ENCODE measurements at places on chromosomes 2 and 18.
A peak's percentile ranks its signal among the peaks of the same experiment; 100 is the strongest.

DNA sequence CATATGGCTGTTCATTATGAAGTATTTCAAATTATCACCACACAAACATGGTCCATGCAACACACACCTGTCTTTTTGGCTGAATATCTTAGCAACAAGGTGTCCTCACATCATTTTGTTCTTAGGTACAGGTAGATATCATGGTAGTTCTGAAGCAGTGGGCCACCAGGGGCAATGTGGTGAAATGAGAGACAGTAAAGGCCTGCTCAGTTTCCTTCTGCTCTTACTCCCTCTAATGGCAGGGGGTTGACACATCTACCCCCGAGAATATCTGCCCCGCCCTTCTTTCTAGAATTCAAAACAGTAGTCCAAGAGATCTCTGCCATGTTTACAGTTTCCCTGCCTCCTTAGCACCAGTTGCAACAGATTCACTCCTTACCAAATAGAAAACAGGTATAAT is 147.0 kb upstream of the KLHL14 start:
- no peak for DNase-seq

DNA sequence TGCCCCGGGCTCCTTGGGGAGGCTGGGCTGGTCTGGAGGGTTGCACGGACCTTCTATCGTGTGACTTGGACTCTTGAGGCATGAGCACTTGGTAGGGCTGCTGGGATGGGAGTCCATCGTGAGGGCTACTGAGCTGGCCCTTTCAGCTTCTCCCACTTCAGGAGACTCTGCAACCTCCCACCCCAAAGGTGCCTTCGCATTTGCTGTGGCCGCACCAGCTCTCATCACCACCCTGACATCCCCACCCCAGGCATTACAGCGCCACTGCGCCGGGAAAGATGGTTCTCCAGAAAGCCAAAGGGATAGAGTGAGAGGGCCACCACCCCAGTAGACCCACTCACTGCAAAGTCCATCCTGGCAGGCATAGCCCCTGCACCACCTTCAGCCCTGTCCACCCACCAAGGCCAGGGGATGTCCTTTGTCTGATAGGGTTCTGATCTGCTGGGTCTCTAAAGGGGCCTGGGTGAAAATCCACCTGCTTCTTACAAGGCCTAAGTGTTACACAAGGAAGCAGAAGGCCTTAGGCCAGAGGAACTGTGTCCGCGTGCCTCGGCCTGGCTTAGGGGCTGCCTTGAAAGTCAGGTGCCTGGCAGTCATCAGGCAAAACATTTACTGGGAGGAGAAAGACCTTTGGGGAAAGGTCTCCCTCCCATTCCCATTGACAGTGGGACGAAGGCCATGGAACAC is 5.1 kb downstream of the EHD3 start:
- DNase-seq, result no peak

- DNase-seq, result no peak
Observed at GRCh38 chr18:37564711-37565100, 892 bp downstream of the CELF4 start.

DNA sequence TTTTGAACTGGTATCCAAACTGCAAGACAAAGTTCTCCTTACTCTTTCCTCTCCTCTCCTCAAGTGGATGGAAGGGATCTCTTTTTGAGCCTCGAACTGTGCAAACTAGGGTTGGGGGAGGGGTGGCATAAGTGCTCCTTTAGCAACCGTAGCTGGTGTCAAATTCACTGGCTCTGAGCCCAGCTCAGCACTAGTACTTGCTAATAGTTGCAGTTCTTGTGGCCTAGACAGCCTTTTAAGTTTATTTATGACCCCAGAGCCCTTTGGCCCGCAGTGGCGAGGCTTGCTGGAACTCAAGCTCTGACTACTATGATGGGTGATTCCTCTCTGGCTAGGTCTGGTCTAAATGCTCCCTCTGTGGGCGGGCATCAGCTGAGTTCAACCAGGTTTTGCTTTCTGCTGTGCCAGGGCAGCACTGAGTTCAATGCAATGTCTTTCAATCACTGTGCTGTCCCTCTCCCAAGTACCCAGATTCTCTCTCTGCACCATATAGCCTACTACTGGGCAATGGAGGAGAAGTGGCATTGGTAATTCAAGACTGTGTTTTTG is 528.4 kb upstream of the SYT4 start:
- DNase-seq, result peak; percentile 48

GRCh38 chr2:16393500-16394071 is 272.0 kb downstream of the CYRIA start:
- no peak for DNase-seq

DNA sequence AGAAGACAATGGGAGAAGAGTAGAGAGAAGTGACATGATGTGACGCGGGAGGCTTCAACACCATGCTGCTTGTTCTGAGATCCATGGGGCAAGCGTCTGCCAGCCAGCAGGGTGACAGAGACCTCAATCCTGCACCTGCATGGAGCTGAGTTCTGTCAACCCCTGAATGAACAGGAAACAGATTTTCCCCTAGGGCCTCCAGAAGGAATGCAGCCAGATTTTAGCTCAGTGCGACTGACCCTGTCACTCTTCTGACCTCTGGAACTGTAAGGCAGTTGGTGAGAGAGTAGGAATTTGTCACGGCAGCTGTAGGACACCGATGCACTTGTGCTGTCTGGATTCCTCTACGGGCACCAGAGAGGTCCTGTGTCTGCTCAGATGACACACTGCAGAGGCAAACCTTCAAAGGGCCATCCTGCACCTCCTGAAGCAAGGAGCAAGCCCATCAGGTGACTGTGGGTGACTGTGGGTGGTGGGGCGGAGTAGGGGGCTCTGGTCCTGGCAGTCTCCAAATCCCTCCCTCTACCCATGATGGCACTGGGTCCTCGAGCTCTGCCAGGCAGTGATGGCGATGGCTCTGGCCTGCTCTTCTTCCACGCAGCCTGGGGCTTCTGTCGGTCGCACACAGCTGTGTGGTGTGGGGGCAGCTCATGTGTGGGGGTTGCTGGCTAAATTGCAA is 194.3 kb upstream of the TWIST2 start:
- DNase-seq, result no peak

DNA sequence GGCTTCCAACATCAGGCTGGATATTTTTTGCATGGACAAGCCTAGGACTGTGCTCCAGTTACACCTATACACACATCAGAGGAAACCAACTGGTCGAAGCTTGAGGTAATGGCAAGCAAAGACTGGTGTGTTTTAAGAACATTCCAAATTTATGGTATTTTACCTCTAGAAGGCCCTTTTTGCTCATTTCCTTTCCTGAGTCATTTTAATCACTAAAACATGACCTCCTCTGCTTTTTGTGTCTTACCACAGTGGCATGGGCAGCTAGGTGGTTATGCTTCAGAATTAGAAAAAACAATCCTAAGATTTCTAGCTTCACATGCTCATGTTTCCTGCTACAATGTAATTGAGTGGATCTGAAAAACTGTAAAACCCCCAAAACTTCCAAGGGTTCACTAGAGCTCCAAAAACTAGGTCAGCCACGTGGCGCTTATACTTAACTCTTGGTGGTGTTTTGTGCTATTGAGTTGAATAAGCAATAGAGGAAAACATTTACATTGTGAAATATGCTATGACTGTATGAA is 30.6 kb upstream of the CHRNA1 start:
- no peak for DNase-seq

DNA sequence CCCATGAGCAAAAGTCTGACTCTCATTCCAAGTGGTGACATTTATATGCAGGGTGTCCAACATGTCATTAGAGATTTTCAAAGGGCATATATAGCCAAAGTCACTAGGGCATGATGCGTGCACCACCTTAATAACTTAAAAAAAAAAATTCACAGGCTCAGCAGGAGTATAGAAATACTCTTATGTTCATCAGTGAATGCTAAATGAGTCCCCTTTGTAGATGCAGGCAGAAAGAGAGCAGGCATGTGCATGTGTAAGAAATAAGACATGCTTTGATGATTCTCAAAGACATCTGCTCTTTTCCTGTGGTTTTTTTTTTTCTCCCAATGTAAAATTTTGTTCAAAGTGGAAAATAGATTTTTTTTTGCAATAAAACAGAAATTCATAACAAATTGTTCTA is 112.3 kb upstream of the AQP4 start:
- no peak for DNase-seq

DNA sequence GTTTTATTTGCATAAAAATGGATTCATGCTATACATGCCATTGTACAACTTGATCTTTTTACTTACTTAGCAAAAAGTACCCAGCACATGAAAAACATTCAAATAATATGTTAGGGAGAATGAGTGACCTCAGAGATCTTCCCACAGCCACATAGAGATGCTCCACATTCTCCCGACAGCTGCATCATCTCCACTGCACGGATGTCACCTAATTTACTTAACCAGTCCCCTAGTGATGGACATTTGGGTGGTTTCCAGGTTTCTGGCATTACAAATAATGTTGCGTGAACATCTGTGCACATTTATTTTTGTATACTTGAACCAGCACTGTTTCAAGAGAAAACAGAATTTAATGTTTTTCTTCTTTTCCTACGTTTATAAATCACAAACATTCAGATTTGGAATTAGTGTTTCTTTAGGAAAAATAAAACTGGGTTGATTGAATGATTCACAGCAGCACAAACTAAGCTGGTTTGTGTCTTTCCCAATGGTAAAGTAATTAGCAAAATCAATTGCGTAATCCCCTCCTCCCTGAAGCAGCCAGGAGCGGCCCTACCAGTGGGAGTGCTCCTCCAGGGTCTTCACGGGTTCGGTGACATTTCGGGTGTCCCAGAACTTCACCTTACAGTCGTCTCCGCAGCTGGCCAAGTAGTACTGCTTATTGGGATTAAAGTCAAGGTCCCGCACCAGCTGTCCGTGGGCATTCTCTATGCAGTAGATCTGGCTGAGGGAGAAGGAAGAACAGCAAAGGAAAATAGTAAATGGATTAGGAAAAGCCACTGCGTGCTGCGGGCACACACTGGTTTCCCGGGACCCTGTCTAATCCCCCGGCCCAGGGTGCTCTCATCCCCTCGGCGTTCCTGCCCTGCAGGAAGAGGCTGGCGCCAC is 183.9 kb downstream of the EIPR1 start:
- DNase-seq, result no peak

DNA sequence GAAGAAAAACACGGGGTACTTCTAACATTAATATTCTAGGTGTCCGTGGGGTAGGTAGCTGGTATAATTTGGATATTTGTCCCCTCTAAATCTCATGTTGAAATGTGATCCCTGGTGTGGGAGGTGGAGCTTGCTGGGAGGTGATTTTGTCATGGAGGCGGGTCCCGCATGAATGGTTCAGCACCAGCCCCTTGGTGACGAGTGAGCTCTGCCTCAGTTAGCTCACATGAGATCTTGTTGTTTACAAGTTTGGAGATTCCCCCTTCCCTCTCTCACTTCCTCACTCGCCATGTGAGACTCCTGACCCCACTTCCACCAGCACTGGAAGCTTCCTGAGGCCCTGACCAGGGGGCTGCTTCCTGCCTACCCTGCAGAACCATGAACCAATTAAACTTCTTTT is 35.4 kb upstream of the DNER start:
- no peak for DNase-seq

DNA sequence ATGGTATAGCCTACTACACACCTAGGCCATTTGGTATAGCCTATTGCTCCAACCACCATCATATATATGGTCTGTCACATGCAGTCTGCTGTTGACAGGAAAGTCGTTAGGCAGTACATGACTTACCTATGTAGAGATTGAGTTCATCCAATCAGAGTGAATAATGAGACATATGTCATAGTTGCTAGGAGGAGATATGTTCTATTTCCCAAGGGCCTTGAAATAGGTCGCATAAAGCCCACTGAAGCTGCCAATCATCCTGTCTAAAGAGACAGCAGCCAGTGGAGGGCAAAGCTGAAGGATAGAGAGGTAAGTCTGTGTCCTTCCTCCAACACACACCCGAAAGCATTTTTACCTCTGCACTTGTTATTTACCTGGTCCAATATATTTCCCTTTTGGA is 263.4 kb downstream of the PTPRM start:
- no peak for DNase-seq

GRCh38 chr2:112480530-112481049 is 1.4 kb upstream of the TTL start:
- DNase-seq, result no peak

- DNase-seq, result no peak
Observed at GRCh38 chr2:168934826-168935225, 33.7 kb downstream of the G6PC2 start.

- DNase-seq, result no peak
Observed at GRCh38 chr2:190634381-190634780, 14.5 kb upstream of the NAB1 start.

GRCh38 chr2:164911832-164912231 is 43.5 kb downstream of the SLC38A11 start:
- no peak for DNase-seq

DNA sequence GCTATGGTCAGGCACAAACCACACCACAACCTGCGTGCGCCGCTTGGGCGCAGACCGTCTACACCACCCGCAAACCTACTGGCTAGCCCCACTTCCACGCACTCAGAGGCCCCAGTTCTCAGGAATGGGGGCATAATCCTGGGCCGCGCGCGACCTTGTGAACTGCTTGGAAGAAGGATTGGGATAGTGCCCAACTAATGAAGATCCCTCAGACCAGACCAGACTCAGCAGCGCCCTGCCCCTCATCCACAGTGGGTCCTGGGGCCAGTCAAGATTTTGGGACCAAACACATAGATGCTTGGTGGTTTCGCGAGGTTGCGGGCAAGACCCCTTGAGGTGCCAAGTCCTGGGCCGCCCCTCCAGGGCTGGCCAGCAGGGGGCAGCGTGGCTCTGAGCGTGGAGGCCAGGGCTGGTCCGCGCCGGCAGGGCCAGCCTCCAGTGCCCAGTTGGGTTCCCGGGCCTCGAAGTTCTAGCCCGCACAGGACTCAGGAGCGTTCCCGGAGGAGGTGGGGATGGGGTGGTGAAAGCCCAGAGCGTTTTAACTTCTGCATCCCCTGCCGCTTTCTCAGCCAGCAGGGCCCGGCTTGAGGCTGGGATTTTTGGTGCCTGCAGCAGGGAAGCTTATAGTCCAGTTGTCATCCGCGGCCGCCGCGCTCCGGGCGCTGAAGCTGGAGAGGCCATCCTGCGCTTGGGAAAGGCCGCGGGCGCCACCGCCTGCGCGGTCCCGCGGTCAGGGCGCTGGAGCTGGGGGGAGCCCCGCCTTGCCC is 8.3 kb downstream of the OSR1 start:
- no peak for DNase-seq

- DNase-seq, result no peak
Observed at GRCh38 chr2:171811245-171811628, 82.8 kb downstream of the SLC25A12 start.

DNA sequence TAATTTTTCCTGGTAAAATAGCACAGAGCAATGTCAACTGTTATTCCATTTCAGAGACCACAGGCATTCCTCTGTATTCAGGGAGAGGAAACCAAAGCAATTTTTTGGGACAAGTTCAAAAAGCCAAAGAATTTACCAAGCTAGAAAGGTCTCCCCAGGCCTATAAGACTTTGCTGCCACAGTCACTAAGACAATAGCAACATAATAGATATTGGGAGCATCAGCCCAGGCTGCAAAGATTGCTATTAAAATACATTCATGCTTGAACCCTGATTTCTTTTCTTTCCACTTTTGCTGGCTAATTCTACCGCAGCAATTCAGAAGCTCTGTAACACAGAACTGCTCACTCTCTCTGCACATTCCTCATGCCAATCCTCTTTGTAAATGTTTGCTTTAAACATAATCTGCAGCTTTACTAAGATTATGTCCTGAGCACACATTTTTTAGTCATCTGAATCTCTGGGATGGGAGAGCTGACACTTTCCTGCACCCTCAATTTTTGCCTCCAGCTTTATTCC is 76.3 kb downstream of the CLHC1 start:
- no peak for DNase-seq

GRCh38 chr2:46811379-46812310 is 104.0 kb downstream of the MCFD2 start:
- DNase-seq, result no peak

GRCh38 chr2:47271054-47272000 is 116.2 kb upstream of the STPG4 start:
- DNase-seq, result no peak

Measured in skeletal muscle cell (primary cell).